ENCODE measurements at places on chromosomes 7 and 10.

GRCh38 chr7:117530390-117530789, 50.6 kb downstream of the CFTR start:
- no peak for DNase-seq

- no peak for DNase-seq
Observed at GRCh38 chr10:118394301-118395200, 52.4 kb upstream of the FAM204A start.

GRCh38 chr10:82515256-82515655, 640.3 kb downstream of the NRG3 start:
- DNase-seq = no peak

- DNase-seq = no peak
Observed at GRCh38 chr7:26587536-26587935, 276.9 kb downstream of the SKAP2 start.

DNA sequence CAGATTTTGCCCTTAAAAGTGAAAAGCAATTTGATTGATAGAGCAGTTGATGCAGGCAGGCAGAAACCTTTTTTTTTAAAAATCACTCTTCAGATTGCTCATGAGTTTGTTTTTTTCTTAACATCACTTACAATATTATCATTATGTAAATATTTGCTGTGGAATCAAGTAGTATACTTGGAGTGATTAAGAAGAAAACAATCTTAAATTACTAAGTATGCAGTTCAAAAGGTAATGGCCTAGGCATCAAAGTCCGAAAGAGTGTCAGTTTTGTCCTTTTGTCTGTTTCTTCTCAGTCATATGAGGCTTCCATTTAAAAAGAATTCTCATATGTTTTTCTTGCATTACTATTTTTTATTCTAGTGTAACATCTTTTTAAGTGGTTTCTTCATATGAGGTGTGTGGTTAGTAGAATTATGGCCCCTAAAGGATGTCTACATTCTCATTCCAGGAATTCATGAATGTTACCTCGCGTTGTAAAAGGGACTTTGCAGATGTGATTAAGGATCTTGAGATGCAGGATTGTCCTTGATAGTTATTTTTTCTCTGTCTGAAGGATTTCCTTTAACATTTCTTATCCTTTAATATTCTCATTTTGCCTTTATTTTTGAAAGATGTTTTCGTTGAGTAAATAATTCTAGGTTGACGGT, 44.0 kb downstream of the BICC1 start:
- no peak for DNase-seq

- no peak for DNase-seq
Observed at GRCh38 chr10:107718864-107719263, 554.4 kb upstream of the SORCS1 start.

GRCh38 chr10:32340596-32341180, 6.3 kb downstream of the EPC1 start:
- no peak for DNase-seq

DNA sequence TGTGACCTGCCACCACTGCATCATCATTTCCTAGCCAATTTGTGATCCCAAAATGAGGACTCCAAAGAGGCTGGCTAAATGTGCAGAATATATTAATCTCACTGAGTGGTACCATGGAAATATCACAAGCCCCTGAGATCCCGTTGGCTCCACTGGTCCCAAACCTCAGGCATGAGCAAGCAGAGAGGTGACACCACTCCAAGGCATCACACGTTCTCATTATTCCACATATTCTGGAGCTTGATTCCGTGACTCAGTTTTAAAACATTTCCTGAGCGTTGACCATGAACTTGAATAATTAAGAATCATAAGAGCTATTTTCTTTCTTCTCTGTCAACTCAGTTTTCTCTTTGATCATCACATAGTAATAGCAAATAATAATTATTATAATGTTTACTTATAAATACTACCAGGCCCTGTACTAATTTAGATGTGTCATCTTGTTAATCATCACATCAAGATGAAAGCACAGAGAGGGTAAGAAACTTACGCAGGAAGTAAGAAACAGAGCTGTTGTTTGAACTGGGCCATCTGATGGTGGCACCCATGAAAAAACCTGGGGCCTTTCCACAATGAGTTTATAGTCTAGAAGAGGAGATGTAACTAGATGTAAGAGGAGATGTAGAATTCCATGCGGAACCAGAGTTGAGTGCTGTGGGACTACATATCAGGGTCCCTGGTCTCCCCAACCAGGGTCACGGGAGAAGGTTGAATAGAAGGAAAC, 3.5 kb downstream of the APBB1IP start:
- no peak for DNase-seq

- DNase-seq = no peak
Observed at GRCh38 chr7:24820730-24821044, 63.4 kb upstream of the GSDME start.

DNA sequence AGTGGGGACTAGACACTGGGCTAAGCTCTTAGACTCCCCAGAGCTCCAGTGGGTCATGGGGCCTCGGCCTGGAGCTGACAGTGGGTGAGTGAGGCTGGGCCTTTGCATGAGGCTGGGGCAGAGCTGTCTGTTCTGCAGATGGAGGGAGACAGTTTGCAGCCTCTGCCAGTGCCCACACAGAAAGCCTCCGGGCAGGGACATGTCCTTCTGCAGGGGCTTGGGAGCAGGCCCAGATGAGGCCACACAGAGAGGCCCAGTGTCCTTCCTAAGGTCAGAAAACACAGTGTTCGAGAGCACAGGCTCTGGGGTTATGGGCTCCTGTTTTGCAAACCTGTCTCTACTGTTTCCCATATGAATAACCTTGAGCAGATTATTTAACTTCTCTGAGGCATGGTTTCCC, 25.1 kb upstream of the HK1 start:
- DNase-seq = peak; percentile 40

- no peak for DNase-seq
Observed at GRCh38 chr7:46968003-46968402, 613.9 kb downstream of the TNS3 start.

DNA sequence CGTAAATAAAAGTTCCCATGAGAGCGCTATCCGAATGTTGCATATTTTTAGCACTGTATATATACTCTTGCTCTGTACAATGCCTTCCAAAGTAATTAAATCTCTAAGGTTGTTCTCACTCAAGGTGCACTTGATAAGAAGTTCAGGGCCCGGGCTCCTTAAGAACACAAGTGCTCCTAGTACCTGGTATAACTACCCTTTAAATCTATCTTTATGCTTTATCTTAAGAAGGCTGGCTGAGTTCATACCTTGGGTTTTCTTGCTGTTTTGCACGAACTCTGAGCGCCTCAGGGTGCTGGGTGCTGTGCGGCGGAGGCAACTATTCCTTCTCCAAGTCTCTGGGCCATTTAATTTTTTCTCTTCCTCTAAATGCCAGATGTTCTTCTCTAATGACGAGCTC, 80.4 kb downstream of the DNMBP start:
- DNase-seq = no peak

GRCh38 chr10:19252531-19252930, 203.9 kb downstream of the MALRD1 start:
- DNase-seq = no peak

- peak; percentile 96 for DNase-seq
Observed at GRCh38 chr7:101882595-101883564, 65.5 kb downstream of the CUX1 start.

- no peak for DNase-seq
Observed at GRCh38 chr10:79377557-79378382, 30.5 kb downstream of the PPIF start.

GRCh38 chr10:31963589-31963980, 35.0 kb upstream of the ARHGAP12 start:
- DNase-seq = peak; percentile 79

GRCh38 chr7:24978843-24979469, 1.0 kb downstream of the OSBPL3 start:
- peak; percentile 64 for DNase-seq

GRCh38 chr7:83301416-83301815, 138.7 kb upstream of the PCLO start:
- DNase-seq = no peak

DNA sequence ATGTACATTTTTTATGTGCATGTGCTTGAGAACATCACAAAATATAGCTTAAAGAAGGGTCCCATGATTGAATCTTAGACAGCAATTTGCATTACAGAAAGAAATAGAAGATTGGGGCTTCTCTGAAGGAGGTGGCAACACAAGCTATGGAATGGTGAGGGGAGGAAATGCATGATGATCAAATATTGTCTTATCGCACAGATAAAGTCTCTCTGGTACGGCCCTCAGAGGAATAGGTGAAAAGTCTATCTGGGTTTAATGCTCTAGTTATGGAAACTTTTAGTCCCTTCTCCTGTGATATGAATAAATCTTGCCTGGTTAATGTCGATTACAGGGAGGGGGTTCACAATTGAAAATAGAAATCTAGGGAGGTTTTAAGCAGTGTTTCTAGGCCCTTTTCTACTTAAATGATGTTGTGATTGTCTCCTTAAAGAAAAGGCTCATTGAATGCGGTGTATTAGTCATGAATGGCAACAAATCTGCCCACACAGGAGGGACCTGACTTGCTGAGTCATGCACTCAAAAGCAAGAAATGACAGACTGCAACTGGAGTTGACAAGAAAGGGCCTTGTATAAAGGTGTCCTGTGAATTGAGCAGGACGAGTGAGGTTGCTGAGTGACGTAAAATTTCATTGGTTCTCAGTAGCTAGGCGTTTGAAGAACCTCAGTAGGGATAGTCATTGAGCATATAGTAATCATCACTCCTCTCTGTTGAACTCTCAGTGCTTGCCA, 133.4 kb upstream of the CSTF2T start:
- DNase-seq = peak; percentile 87

GRCh38 chr10:123938890-123939289, 47.3 kb upstream of the CPXM2 start:
- no peak for DNase-seq

DNA sequence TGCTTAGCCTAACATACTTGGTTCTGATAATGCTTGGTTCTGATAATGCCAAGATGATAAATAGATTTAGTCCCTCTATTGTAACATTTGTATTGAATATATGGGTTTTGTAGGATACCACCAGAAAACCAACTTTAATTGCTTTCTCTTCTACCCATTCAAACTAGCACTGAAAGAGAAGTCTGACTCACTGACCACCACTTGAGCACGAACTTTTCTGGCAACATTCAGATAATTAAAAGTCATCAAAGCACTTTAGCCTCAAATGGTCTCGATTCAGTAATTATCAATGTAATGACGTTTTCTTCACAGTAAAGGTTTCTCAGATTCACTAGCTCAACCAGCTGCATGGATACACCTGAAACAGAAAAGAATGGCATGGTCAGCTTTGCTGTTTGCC, 63.0 kb downstream of the HDAC9 start:
- no peak for DNase-seq

GRCh38 chr7:92625617-92626016, 35.4 kb upstream of the FAM133B start:
- DNase-seq = no peak

GRCh38 chr7:153457746-153458145, 594.5 kb upstream of the DPP6 start:
- no peak for DNase-seq

DNA sequence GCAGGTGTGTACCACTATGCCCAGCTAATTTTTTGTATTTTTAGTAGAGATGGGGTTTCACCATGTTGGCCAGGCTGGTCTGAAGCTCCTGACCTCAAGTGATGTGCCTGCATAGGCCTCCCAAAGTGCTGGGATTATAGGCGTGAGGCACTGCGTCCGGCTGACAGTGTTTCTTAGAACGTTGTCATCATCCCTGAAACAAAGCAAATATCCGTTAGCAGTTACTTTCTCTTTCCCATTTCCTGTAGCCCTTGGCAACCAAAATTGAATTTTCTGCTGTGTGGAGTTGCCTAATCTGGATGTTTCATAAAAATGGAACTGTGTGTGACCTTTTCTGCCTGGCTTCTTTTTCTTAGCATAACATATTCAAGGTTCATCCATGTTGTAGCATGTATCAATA, 22.4 kb downstream of the ZNF33A start:
- no peak for DNase-seq

DNA sequence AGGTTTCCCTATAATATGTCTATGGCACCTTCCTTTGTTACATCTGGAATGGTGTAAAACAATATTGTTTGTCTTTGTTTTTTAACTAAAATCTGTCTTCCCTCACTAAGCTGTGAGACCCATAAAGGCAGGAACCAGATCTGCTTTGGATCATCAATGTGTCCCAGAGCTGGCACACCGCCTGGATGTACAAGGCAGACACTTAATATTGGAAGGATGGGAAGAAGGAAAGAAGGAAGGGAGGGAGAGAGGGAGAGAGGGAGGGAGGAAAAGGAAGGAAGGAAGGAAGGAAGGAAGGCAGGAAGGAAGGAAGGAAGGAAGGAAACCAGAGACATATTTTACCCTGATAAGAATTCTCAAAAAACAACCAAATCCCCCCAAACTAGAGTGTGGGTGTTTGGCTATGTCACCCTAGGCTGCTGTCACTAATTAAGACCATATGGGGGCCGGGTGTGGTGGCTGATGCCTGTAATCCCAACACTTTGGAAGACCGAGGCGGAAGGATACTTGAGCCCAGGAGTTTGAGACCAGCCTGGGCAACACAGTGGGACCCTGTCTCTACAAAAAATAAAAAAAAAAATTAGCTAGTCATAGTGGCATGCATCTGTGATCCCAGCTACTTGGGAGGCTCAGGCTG, 59.6 kb downstream of the SH3PXD2A start:
- DNase-seq = no peak

- DNase-seq = peak; percentile 10
Observed at GRCh38 chr10:12852687-12853086, 148.8 kb downstream of the CCDC3 start.

GRCh38 chr10:127346604-127347003, 150.2 kb upstream of the INSYN2A start:
- DNase-seq = no peak

DNA sequence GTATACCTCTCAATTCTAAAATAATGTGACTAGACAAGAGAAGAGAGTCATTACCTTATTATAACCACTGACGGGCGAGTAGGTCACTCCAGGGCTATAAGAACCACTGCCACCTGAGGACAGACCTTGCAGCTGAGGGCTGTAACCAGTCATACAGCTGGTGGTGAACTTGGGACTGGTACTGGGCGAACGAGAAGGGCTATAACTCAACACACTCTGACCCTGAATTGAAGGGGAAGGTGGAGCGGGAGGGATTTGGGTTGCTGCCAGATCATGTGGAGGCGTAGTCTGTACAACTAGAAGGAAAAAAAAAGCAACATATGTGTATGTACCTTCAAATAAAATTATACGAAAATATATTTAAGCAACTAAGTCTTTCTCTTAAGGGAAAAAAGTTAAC, 3.4 kb downstream of the TMEM209 start:
- DNase-seq = no peak

DNA sequence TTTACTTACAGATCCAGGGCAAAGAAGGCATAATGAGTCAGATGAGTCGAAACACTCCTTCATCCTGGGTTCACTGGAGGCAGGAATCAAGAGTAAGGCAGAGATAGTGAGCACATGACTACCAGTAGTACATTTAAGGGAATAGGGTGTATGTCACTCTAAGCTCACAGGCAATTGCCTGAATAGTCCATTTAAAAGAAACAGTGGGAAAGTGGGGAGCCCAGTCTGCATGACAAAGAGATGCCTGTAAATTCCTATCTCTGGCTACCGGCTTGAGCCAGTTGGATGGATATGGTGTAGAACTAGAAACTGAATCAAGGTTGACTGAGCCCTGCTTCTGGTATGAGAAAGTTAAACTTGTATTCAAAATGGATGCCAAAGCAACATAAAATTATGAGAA, 861.5 kb upstream of the ZWINT start:
- DNase-seq = peak; percentile 79

GRCh38 chr10:72511459-72511858, 114.4 kb downstream of the MICU1 start:
- DNase-seq = no peak

GRCh38 chr10:130196511-130197487, 60.6 kb downstream of the GLRX3 start:
- no peak for DNase-seq

GRCh38 chr10:66925896-66926715, at the start of gene LRRTM3:
LRRTM3 (plus strand) TSS chr10:66926036.
- DNase-seq = peak; percentile 85
